Brain microvascular endothelial cell (primary cell): ENCODE measurements at places on chromosomes 5 and 9.

- DNase-seq = no peak
Measured at GRCh38 chr5:131419877-131420276, 156.0 kb downstream of the CDC42SE2 start.

DNA sequence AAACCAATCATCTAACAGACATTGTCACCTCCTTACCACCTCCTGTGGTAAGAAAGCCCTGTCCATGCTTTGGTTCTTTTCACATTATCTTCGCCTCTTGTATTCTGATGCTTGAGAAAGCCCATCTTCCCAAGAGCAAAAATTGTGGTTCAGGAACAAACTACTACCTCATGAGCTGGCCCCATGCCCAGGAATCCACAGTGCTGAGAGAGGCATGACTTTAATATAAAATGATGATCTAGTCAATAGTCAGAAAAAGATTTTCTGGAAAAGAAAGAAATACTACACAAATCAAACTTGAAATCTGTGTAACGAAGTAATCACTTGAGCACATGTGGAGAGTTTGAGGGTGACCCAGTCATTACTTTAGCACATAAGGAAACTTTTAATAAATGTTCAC, 94.7 kb downstream of the FGF10 start:
- no peak for DNase-seq

DNA sequence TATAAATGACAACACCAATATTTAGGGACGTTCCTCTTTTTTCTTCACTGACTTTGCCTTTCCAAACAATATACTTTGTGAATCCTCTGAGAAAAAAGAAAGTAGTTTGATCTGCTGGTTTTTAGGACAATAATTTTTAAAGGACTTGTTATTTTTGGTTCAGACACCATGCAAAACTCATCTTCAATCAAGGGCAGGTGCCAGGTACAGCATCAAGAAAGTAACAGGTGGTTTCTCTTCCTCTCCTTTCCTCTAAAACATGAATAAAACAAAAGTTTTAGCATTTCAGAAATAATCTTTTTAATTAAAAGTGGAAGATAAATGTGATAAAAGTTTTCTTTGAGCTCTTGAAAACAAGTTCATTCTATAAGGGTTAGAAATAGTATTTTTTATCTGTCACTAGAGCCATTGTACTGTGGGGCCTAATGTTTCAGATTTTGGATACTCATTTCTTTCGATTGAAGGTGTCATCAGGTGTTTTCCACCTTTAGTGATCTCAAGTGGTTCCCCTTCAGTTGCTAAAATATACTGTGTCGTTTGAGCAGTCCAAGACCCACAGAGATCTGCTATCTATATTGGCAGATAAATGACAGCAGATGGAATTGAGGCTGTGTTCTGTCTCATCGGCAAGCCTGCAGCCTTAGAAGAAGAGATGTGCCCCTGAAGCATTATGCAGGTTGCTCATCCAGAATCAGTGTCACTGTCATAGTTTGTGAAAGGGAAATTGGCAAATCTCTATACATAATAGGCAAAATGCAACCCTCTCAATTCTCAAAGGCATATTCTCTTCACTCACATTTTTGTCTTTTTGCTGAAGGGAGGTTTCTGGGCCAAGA, 499.7 kb downstream of the PDE4D start:
- no peak for DNase-seq

- DNase-seq = no peak
Measured at GRCh38 chr9:71911908-71912335, 483 bp downstream of the C9orf85 start.

- no peak for DNase-seq
Measured at GRCh38 chr9:13879981-13880380, 434.0 kb downstream of the NFIB start.

DNA sequence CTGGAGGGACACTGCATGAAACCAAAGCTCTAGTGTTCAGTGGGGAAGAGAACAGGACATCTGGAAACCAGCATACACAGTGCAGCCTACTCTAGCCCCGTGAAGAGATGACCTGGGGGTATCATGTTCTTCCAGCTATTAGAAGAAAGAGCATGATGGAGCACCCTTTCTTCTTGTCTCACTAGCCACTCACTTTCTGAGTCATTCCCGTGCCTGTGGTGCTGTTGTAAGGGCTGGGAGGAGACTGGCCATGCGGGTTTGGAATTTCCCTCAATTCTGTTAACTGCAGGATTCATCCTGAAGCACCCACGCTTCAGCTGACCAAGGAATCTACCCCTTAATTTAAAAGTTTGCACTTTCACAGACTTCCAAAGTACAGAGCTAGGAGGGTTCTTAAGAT, 137.0 kb downstream of the COL23A1 start:
- DNase-seq = peak; percentile 38

- no peak for DNase-seq
Measured at GRCh38 chr9:97075289-97075985, 36.5 kb upstream of the CTSV start.

GRCh38 chr9:100938507-100938906, 90.0 kb upstream of the PLPPR1 start:
- no peak for DNase-seq

GRCh38 chr5:159316519-159317383, 13.5 kb downstream of the IL12B start:
- DNase-seq = peak; percentile 55

DNA sequence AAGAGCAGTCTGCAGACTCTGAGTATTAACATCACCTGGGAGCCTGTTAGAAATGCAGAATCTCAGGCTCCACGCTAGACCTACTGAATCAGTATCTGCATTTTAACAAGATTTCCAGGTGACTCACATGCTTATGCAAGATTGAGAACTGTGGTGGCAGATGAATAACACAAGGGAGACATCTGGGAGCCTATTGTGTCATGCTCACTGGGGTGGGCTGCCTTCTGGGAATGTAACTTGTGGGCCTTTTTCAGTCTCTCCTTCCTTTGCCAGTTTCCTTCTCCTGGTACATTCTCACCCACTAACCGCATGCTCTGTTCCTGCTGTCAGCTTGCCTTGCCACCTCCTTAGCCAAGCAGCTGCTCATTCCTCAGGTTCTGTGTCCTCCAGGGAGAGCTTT, 176.6 kb upstream of the C9orf72 start:
- no peak for DNase-seq

DNA sequence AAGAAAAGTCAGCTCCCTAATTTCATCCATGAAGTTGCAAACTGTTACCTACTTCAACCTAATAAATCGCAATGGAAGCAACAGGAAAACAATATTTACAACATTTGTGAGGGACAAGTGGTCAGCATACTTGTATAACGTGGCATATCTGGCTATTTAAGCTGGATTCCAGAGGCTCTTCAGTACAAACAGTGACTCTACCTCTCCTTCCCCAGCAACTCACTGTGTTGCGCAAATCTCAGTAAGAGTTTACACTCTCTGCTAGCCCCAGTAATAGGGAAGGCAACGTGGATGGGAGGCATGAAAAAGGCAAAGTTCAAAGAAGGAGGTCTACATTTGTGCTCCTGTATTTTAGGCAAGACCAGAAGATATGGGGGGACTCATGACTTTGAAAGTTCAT, 18.9 kb upstream of the SEMA5A start:
- no peak for DNase-seq

GRCh38 chr9:132383462-132383883, 23.2 kb downstream of the TTF1 start:
- no peak for DNase-seq

- DNase-seq = no peak
Measured at GRCh38 chr9:104091116-104091515, 3.0 kb upstream of the SMC2 start.

DNA sequence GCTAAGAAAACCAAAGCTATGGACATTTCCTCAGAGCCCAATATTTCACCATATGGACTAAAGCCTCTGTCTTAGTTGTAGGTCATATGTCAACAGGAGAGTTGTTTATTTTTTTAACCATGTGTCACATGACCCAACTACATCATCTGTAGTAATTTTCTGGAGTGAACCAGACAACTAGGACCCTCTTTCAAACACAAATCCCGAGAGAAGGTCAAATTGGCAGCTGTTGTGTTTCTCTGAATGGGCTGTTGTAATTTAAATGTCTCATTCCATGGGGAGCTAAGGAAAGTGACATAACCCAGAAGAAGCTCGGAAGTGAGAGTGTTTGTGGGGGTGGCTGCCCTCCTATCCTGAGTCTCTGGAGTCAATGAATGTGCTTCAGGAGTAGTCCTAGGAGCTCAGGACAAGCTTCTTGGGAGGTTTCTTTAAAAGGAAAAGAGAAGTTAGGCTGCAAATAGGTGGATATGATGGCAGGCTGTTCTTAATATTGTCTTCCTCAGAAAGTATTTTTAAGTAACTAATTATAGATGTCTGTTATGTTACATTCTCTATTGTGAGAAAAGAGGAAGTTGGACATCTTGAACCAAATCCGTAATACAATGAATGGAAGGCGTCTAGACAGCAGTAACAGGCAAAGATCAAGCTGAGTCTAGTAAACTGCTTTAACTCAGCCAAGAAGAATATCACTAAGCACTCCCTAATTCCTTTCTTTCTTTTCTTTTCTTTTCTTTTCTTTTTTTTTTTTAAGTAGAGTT, 50.1 kb downstream of the TMEM167A start:
- DNase-seq = no peak

GRCh38 chr9:37485389-37486255, at the start of gene POLR1E:
POLR1E (plus strand) TSS chr9:37485948; CDS start chr9:37486048, 100 bp downstream.
- peak; percentile 90 for DNase-seq

GRCh38 chr9:125240649-125240999, 519 bp downstream of the HSPA5 start:
- no peak for DNase-seq

- no peak for DNase-seq
Measured at GRCh38 chr9:91359734-91360470, 1.8 kb downstream of the AUH start.

GRCh38 chr5:142017832-142018427, 5.1 kb upstream of the GNPDA1 start:
- DNase-seq = peak; percentile 31

- DNase-seq = peak; percentile 22
Measured at GRCh38 chr5:153618867-153619266, 128.4 kb downstream of the GRIA1 start.

GRCh38 chr5:123036391-123037103, at the start of gene PPIC:
PPIC (minus strand) TSS chr5:123036725; CDS start chr5:123036625, 100 bp downstream.
- DNase-seq = peak; percentile 62

- DNase-seq = no peak
Measured at GRCh38 chr9:91698266-91698665, 251.8 kb downstream of the ROR2 start.

- DNase-seq = no peak
Measured at GRCh38 chr5:31231177-31231838, 37.8 kb downstream of the CDH6 start.

DNA sequence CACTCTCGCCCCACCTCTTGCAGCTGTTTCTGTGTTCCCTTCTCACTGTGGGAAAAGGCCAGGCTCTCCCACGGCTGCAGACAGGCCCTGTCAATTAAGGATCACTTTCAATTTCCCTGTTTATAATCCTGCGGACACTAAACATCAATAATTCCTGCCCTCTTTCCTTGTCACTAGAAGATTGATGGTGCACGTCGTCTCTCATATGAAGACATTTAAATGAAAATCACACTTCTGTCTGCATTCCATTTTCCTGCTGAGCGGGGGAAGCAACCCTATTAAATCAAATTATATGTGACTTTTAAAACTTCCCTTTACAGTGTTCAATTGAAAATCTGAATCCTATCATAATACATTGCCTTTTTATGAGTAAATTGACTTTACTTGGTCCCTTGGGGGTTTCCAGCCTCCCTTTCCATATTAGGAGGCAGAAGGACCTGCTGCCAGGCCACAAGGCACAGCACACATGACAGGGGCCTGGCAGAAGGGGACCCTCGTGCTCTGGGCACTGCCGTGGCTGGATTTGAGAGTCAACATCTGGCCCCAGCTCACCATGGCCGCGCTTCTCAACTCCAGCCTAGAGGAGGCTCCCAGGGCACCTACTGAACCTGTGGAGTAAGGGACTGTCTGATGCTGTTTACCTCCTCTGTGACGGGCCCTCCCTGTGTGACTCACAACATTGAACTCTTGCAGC, 311.0 kb upstream of the IRX4 start:
- DNase-seq = no peak

- no peak for DNase-seq
Measured at GRCh38 chr5:176133289-176133870, 104.8 kb upstream of the SIMC1 start.
